ENCODE measurements at places on chromosomes 1 and 21.

DNA sequence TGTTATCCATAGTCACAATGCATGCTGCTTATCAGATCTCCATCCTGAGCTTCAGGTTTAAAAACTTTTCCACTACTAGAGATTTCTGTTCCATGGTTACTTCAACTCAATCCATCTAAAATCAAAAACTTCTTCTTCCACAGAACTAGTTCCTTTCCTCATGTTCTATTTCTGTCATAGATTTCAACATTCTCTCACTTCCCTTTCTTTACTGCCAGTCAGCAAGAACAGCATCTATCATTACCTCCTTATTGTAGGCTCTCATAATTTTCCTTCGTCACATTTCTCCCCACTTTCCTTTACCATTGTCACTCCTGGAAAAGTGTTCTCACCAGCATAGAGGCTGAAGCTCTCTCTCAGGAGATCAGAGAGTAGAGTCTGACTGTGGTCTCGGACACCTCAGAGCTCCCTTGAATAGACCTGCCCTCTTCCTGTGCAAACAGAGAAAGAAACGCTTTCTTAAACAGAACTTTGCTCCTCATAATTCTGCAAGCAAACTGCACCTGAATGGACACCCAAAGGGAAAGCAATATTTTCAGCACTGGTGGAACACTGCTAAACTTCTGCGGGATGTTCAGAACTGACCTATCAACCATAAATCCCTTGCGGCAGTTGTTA is 48.7 kb upstream of the KIRREL1 start:
- no peak for DNase-seq

- no peak for DNase-seq
Measured at GRCh38 chr1:240967070-240967724, 355.2 kb upstream of the GREM2 start.

- no peak for DNase-seq
Measured at GRCh38 chr1:193747579-193747978, 561.2 kb upstream of the B3GALT2 start.

- DNase-seq: no peak
Measured at GRCh38 chr1:101444873-101445618, 208.2 kb downstream of the S1PR1 start.

GRCh38 chr1:18343581-18343980 is 137.1 kb upstream of the KLHDC7A start:
- DNase-seq: peak; percentile 62

DNA sequence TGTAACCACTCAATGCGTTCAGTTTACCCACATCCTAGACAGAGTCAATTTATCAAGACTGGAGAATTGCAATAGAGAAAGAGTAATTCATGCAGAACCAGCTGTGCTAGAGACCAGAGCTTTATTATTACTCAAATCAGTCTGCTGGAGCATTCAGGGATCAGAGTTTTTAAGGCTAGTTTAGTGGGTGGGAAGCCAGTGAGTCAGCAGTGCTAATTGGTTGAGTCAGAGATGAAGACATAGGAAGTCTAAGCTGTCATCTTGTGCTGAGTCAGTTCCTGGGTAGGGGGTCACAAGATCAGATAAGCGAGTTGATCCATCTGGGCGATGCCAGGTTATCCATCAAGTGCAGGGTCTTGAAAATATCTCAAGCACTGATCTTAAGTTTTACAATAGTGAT is 499.6 kb downstream of the MRPL39 start:
- no peak for DNase-seq

- no peak for DNase-seq
Measured at GRCh38 chr1:1278620-1279019, 1.6 kb upstream of the SCNN1D start.

- DNase-seq: no peak
Measured at GRCh38 chr1:216045400-216045799, 377.8 kb downstream of the USH2A start.

- no peak for DNase-seq
Measured at GRCh38 chr21:32312976-32313375, 14.3 kb downstream of the MRAP start.

GRCh38 chr1:20165522-20165951 is 20.4 kb upstream of the UBXN10 start:
- no peak for DNase-seq

GRCh38 chr1:109975718-109976117 is 8.8 kb upstream of the AHCYL1 start:
- DNase-seq: no peak

DNA sequence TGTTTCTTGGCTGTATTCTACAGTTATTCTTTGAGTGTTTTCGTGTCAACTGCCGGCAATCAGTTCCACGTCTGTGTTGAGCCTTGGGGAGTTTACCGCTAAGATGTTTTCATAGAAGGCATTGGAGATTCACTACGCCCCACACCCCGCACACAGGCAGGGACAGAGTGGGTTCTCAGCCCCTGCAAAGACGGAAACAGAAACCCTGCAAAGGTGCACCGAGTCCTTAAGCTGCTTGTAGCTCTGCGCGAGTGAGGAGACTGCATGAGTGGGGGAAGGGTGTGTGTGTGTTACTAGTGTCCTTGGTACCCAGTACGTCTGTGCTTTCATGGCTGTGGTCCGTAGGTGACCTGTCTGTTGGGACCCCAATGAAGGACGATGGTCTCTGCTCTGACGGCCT is 1.9 kb downstream of the LHX4 start:
- no peak for DNase-seq

DNA sequence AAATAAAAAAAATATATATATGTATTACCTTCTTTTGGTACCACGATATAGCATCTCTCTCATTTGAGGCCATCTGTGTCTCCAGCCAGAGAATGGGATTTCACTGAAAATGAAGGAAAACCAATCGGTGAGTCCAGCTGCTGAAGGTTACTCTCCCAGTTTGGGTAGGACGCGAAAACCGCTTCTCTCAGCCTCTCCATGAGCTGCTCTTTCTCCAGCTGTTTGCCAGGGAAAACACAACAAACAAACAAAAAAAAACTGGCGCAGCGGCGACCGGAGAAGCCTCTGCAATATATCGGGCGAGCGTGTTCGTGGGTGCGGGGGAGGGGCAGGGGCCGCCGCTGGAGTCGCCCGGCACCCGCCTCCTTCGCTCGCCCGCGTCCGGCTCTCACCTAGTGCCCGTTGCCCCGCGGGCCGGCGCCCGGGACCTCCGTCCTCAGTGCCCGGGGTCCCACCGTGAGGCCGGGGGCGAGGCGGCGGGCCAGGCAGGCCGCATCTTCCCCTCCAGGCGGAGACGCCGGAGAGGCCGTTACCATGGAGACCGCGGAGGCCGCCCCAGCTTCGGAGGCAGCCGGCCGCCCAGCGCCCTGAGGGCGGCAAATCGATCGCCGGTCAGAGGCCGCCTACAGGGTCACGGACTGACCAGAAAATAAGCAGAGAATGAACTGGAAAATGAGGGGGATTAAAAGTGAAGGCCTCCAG is 504 bp downstream of the PHTF1 start:
- DNase-seq: peak; percentile 58

- no peak for DNase-seq
Measured at GRCh38 chr1:107263291-107263915, 122.6 kb downstream of the NTNG1 start.

- DNase-seq: no peak
Measured at GRCh38 chr1:100896481-100896982, 642 bp downstream of the SLC30A7 start.

GRCh38 chr1:239566074-239566473 is 179.7 kb downstream of the CHRM3 start:
- DNase-seq: no peak

Measured in NCI-H2171 (cell line).